ENCODE measurements at places on chromosomes 12 and 14.

DNA sequence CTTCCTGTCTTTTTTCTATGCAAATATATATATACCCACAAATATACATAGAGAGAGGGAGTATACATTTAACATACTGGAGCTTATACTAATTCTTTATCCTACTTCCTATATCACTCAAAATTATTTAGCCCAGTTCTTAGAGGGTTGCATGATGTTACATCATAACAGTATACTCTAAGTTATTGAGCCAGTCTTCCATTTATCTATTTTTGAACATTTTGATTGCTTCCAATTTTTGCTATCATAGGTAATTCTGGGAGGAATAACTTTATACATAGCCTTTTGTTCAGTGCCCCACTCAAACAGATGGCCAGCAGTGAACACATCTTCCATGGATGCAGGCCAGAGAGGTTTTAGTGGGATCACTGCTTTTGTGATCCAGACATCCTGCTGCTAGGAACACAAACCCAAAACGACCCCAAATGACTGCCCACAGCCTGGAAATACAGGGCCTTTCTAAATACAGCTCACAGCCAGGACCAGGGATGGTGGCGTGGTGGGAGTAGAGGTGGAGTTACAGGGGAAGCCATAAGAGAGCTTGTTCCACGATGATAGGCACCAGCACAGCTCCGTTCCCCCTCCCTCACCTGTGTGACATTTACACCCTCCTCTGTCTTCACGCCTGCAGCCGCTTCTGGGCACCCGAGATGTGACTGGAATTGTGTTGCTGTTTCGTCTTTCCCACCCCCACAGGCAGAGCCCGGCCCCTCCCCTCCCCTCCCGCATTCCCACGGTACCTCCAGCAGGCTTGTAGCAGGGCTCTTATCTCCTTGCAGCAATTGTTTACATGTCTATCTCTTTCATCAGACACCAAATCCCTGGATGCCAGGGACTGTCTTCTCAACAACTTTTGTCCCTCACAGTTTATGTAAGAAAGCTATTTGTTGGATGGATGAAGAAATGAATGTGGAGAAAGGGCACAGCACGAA is 30.7 kb upstream of the HDAC7 start:
- DNase-seq, result no peak

GRCh38 chr14:102863381-102863780 is 59.1 kb upstream of the AMN start:
- DNase-seq, result no peak

- no peak for DNase-seq
Observed at GRCh38 chr14:95362138-95362494, 42.4 kb upstream of the CLMN start.

DNA sequence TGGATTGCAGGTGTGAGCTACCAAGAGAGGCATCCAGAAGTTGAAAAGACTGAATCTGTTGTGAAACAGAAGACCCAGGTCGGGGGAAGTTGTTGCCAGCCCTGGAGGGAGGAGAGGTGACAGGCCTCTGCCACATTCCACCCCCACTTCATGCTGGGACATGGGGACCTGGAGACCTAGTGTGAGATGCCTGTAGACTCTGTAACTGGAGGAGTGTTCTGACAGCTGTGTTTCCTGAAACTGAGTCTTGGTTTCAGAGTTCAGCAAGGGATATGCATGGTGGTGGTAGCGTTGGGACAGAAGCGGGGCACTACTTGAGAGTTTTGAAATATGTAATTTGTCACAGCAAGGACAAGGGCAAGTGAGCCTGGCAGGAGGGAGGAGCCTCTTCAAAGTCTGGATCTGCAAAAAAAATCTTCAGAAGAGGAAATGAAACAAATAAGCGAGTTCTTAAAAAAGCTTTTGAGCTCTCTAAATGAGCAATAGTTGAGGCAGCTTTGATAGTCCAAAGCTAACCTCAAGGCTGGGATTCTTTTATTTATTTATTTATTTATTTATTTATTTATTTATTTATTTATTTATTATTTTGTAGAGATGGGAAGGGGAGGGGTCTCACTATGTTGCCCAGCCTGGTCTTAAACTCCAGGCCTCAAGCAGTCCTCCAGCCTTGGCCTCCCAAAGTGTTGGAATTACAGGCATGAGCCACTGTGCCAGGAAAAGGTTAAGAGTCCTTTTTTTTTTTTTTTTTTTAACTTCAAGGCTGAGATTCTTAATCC is 58.9 kb upstream of the EEA1 start:
- peak; percentile 75 for DNase-seq

DNA sequence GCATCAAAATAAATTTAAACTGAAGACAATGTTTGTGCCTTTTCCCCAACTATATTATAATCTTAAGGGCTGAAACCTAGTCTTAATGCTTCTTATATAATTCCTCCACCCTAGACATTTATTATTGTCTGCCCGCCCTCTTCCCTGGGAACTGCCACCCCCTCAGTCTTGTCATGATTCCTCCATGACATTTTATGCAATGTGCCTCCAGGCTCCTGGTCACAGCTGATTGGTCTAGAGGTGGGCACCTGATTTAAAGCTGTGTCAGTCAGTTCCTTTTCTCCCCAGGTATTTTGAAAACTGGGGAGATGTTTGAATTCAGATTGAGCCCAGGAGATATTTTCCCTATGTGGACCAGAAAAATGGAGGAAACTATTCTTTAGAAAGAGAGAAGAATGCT is 401.4 kb downstream of the PCNX1 start:
- no peak for DNase-seq

DNA sequence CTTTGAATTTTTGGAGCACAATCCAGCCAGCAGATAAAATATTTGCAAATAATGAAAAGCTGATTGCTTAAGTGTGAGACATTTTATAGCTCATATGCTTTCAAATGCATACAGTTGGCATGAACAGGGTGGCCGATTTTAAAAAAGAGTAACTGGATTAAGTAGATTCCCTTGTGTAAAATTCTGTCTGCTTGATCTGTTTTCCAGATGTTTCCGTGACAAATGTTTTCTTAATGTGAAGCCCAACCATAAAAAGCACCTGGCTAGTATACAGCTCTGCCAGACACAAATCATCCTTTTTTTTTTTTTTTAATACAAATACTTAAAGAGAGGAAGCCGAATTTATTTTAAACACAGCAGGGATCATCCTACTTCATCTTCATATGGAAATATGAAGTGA is 440.7 kb downstream of the CCER1 start:
- no peak for DNase-seq

DNA sequence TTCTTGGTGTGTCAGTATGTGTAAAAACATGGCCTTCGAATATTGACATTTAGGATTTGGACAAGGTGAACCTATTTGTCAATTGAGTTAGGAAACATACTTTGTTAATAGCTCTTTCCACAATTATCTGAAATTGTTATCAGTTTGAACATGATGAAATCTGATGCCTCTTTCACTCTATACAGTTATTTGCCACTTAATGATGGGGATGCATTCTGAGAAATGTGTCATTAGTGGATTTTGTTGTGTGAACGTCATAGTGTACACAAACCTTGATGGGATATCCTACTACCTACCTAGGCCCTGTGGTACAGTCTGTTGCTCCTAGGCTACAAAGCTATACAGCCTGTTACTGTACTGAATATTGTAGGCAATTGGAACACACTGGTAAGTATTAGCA is 4.8 kb downstream of the TULP3 start:
- DNase-seq, result no peak

DNA sequence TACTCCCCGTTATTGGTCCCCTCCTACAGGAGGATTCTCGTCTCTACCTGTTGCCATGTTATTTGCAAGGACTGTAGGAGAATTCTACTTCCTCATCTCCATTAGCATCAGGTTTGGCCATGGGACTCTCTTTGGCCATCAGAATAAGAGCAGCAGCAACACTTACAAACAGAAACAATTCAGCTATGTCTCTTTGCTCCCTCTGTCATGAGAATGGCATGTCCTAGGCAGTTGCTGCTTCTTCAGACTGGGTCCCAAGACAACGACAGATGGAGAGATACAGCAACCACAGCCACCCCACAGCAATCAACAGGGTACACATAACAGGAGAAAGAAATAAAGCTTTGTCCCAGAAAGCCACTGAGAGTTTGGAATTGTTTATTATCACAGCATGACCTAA is 19.7 kb downstream of the SLC41A2 start:
- no peak for DNase-seq

- DNase-seq, result no peak
Observed at GRCh38 chr12:100365411-100365810, 8.5 kb downstream of the SLC17A8 start.

GRCh38 chr12:101174541-101174940 is 35.5 kb downstream of the SLC5A8 start:
- DNase-seq, result no peak

- DNase-seq, result no peak
Observed at GRCh38 chr14:67859169-67859749, 39.7 kb downstream of the RAD51B start.

DNA sequence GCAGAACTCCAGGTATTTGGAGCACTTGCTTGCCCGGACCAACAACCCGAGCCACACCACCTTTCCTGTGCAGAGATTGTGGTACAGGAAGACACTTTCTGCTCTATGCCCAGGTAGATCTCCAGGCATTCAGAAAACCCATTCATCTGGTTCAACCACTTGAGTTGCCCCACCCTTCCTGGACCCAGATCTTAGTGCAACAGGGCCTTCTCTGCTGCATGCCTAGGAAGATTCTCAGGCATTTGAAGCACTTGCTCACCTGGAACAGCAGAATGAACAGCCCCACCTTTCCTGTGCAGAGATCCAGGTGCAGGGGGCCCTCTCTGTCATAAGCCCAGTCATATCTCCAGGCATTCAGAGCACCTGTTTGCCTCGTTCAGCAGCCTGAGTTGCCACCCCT is 412.8 kb upstream of the MGAT4C start:
- no peak for DNase-seq

- DNase-seq, result no peak
Observed at GRCh38 chr14:23099212-23099861, 4.0 kb downstream of the C14orf119 start.

DNA sequence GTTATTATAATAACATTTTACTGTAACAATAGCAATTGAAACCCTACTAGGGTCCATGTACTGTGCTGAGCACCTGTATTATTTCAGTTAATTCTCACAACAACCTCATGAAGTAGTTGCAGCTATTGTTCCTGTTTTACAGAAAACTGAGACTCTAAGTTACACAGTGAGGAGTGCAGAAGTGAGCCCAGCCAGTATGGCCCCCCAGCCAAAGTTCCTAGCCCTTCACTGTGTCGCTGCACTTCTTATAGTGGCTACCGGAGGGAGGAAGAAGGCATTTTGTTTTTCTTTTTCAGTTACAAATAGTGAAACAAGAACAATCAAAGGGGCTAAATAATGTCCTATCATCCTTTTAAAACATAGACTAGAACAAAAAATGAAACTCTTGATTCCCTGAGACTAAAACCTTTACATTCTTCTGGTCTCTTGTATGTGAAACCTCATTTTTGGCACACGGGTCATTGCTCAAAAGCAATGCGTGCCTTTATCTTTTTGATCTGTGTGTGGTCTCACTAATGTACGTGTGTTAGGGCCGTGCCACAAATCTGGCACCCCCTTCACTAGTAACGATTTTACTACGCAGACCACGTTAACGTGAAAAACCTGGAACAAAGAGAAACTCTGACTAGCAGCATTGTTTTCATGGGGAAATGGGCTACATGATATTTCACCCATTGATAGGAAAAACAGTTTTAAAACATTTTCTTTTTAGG is 88.7 kb downstream of the LLPH start:
- DNase-seq, result no peak

DNA sequence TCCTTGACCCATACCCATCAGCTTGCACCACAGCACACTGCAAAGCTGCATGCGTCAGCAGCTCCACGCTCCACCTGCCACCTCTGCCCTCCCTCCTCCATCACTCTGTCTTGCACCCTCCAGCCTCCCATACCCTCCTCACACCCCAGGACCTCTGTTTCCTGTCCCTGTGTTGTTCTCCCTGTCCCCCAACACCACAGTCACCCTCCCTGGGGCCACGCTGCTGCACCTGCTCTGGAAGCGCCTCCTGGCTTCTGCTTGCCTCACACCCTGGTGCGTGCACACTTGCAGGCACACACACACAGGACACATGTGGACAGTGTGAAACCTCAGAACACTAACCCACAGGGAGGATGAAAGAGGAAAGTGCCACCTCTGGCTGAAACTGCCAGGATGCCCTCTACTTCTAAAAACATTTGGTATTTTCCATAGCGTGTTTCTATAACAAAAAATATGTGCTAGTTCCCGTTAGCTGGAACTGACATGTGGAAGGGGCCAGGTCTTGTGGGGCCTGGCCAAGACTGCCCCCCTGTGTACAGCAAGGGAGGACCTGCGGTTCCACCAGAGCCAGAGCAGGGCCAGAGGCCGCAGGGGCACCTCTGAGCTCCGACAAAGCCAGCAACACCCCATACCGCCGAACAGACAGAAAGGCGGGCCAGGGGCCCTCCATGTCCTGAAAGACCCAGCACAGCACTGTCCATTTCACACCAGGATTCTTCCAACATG is 10.0 kb downstream of the BRF1 start:
- DNase-seq, result peak; percentile 54

GRCh38 chr14:100557658-100558057 is 29.6 kb downstream of the BEGAIN start:
- no peak for DNase-seq

GRCh38 chr14:36207500-36207899 is 31.0 kb upstream of the PTCSC3 start:
- no peak for DNase-seq

GRCh38 chr12:119446459-119446858 is 111.9 kb downstream of the CCDC60 start:
- no peak for DNase-seq

GRCh38 chr12:78191611-78192010 is 360.9 kb downstream of the NAV3 start:
- no peak for DNase-seq

GRCh38 chr12:2183556-2184541 is 131.1 kb downstream of the CACNA1C start:
- DNase-seq, result no peak

DNA sequence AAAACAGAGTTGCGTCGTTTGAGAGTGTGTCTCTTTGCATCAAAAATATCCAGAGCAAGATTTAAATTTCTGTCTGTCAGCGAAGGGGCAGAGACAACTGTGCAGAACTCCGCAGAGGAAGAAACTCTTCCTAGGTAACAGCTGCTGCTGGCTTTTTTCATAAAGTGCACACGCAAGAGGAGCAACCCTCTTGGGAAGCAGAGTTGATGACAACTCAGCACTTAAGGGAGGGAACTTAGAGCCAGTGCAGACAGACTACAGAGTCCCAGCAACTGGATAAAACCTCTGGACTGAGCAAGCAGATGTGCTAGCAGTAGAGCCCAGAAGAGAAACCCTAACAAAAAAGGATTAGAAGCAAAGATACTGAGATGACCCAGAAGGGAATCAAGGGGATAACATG is 337.1 kb downstream of the PCNX1 start:
- no peak for DNase-seq

DNA sequence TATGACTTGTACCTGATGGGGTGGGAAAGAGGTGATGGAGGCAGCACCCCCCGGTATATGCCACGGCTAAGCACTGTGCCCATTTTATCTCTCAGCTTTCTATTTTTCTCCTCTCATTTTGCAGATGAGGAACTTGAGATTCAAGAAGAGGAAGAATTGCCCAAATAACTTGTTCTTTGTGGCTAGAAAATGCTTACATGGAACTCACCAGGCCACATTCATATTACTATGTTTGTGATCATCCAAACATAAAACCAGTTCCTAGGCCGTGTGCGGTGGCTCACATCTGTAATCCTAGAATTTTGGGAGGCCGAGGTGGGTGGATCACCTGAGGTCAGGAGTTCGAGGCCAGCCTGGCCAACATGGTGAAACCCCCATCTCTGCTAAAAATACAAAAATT is 14.5 kb upstream of the PSMD9 start:
- no peak for DNase-seq
